ENCODE measurements at places on chromosomes 5 and 9.

GRCh38 chr9:95507464-95508241 is 9.1 kb downstream of the PTCH1 start:
- no peak for DNase-seq

- no peak for DNase-seq
Observed at GRCh38 chr9:91428927-91429351, 5.3 kb upstream of the NFIL3 start.

- no peak for DNase-seq
Observed at GRCh38 chr9:2041736-2042135, 26.6 kb downstream of the SMARCA2 start.

GRCh38 chr9:97487861-97488260 is 13.6 kb upstream of the TMOD1 start:
- no peak for DNase-seq

DNA sequence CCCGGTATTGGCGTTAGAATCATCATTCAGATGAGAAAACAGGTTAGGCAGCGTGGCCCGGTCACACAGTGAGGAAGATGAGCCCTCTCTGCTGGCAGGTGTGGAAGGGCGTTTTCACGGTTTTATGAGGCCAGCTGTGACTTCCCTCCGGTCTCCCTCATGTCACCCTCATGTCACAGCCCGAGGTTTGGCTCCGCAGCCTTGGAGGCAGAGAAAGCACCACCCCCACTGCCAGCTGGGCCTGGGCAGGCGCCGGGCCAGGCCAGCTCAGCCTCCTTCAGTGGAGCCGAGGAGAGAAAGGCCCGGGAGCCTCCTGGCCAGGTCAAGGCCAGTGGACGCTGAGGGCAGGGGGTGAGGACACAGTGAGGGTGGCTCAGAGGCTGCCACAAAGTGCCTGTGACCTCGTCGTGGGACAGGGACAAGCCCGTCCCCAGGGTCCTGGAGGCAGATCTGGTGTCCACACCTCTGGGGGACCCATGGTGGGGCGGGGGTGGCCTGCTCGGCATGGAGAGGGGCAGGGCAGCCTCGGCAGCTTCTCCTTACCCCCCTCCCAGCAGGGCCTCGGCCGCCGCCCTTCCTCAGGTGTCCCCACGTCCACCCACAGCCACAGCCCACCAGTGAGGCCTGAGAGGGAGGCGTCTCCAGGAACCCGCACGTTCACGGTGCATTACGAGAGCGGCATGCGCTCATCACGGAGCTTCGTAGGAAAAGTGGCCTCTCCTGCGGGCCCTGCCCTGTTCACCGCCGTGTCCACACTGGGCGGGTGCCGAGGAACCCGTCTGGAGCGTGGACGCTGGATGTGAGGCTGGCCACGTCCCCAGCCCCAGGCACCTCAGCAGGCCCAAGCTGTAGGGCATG is 32.2 kb downstream of the EXD3 start:
- DNase-seq, result no peak

- DNase-seq, result no peak
Observed at GRCh38 chr5:92922231-92922967, 658.6 kb downstream of the NR2F1-AS1 start.

Data from NCI-H187 (cell line).